ENCODE measurements at places on chromosomes 5 and 9.

GRCh38 chr9:88303721-88304451, 84.4 kb upstream of the SPIN1 start:
- no peak for DNase-seq

GRCh38 chr9:121095057-121095456, 20.3 kb downstream of the CNTRL start:
- no peak for DNase-seq

DNA sequence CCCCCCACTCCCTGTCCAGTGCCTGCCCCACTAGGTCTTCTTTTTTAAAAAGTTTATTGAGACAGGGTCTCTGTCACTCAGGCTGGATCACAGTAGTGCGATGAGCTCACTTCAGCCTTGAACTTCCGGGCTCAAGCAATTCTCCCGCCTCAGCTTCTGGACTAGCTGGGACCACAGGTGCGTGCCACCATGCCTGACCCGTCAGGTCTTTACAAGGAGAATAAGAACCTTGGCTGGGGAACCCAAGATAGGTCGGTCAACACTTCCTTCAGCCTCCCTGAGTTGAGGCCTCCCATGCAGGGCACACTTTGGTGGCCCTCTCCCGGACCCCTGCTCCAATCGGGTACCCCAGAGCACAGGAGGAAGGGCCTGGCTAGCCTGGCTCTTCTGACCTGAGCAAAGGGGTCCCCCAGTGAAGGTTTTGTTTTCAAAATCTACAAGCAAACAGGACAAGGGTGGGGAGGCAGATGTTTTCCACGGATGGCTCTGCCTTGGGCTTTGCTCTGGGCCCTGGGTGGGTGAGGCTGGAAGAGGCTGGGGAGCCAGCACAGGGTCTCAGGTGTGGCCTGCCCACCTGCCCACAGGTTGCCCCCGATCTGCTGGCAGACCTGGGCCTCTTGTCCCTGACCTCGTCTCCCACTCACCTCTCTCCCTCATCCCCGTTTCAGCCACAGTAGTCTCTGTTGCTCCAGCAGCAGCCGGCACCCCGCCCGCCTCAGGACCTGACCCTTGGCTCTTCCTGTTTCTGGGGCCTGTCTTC, 108.7 kb upstream of the PHYKPL start:
- no peak for DNase-seq

DNA sequence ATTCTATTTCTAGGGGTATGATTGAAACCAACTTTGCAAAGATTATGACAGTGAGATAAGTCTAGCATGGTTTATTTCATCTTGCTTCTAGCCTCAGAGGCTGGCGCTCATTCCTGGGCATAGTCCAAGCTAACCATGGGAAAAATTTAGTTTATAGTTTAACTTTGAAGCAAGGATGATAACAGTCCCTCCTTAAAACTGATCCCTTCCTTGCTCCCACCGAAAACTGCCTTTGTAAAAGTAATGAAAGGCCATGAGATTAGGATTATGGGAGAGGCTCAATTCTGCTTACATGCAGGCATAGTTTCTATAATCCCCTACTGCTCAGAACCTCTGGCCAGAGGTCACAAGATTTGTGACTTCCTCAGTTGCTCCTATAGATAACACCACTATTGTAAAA, 75.7 kb downstream of the TARS1 start:
- DNase-seq, result no peak

GRCh38 chr9:89879701-89880100, 274.9 kb downstream of the GADD45G start:
- DNase-seq, result no peak

DNA sequence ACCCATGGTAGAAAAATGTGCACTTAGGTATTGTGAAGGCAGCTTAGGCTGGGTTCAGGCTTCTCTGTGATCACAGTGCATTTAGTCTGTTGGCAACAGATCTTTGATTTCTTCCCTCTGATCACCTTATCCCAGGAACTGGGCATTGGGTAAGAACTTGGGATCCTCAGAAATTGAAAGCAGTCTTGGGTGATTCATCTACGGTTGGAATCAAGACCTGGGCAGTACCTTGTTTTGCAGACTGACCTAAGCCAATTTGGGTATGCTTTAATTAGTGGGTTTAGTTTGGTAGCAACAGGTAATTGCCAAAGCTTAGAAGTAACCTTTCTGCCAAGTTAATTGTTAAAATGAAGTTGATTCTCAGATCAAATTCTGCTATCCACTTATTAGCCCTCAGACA, 17.8 kb downstream of the ENTREP1 start:
- DNase-seq, result no peak

All from hematopoietic multipotent progenitor cell (in vitro differentiated cells).